ENCODE measurements at places on chromosomes 5 and 9.

GRCh38 chr5:178832618-178833201 is 27.0 kb upstream of the ZNF354B start:
- DNase-seq = no peak

DNA sequence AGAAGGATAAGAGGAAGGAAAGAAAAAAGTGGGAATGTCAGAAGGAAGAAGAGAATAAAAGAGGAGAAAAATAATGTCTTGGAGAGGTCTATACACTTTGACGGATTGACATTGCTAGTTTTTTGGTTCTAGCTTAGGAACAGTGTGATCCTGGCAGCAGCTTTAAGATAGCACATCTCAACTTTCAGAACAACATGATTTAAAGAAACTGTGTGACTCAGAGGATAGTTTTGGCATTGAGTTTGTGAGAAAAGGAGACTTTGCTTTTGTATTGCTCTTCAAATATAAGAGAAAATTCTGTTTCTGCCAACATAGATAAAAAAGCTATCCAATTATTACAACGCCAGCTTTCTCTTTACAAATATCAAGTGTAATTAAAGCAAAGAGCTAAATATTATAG is 260.7 kb upstream of the ARRDC3 start:
- DNase-seq = no peak

DNA sequence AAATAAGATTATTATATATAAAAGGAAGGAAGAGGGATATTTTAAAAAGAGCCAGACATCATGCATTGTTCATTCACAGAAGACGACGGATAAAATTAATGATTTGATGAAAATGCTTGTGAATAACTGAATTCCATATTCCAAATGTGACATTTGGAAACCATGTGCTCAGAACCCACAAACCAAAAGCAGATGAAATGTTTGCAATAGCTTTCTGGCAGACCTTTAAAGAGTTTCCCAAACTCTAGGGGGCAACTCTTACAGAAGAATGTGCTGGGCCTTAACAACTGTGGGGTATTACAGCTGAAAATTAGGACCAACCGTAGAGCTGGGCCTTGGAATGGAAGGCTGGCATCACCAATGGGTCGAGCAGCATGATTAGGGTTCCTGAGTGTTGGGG is 471.0 kb downstream of the EFNA5 start:
- DNase-seq = no peak

- DNase-seq = peak; percentile 76
These were observed 27.8 kb downstream of the NFIL3 start for GRCh38 chr9:91395553-91396471.

- DNase-seq = no peak
These were observed 4.7 kb downstream of the KLF9 start for GRCh38 chr9:70409800-70410199.

GRCh38 chr9:13648676-13649075 is 369.2 kb upstream of the MPDZ start:
- no peak for DNase-seq

DNA sequence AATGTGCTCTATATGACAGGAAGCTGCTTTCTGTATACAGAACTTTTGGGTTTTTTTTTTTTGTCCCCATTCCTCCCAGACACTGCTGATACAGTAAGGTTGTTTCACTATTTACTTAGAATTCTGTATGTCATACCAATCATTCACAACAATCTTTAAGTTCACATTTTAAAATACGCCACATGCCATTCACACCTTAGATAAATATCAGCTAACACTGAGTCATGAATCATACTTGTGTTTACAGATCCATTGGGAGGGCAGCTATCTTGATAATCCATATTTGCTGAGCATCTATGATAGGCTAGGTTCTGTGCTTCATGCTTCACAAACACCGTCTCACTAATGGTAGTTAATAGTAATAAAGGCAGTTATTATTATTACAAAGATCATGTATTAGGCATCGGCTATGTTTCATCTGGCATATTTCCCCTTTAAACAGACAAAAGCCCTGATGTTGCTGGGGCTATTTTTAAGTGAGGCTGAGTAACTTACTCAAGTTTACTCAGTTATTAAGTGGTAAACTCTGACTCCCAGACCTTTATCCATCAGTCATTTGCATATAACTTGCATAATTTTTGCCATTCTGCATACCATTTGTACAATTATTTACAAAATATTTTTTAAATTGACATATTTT is 152.2 kb upstream of the HMHB1 start:
- DNase-seq = no peak

DNA sequence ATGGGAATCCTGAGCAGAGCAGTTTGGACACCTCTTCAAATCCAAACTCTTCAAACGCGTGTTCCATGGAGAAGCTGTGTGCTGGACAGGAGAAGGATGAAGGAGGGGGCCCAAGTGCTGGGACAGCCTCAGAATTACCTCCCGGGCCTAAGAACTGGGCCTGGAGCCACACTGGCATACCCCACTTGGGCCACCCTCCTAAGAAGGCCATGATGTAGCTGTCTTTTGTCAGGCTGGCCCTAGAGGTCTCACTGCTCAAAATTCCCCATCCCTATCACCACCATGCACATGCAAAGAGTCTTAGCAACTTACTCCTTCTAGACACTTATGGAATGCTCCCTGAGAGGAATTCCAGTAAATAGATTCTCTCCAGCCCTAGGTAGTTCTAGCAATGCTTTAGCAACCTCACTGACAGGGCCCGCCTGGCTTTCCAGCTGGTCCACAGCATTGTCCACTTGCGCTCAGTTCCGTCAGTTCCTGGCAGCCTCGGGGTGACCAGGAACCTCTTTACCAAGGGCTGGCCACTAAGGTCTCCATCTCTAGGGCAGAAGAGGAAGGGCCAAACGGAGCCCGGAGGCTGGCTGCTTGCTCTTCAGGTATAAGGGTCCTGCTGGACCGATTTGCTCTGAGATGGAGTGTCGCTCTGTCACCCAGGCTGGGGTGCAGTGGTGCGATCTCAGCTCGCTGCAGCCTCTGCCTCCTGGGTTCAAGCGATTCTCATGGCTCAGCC is 75.3 kb downstream of the RGS3 start:
- DNase-seq = no peak

DNA sequence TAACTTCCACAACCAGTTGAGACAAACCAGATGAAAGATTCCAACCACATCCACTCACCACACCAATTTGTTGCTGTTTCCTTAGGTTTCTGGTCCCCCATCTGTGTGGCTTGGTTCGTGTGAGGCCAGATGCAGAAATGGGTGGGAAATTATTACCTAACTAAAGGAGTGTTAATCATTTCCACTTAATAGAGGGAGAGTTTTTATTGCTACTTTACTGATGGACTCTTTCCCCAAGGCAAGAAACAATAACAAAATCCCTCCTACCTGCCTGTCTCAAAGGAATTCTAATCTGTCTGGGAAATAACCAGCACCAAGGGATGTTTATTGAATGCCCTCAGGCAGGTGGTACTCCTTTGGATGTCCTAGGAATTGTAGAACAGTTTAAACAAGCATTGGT is 76.3 kb downstream of the TMEM167A start:
- DNase-seq = no peak

DNA sequence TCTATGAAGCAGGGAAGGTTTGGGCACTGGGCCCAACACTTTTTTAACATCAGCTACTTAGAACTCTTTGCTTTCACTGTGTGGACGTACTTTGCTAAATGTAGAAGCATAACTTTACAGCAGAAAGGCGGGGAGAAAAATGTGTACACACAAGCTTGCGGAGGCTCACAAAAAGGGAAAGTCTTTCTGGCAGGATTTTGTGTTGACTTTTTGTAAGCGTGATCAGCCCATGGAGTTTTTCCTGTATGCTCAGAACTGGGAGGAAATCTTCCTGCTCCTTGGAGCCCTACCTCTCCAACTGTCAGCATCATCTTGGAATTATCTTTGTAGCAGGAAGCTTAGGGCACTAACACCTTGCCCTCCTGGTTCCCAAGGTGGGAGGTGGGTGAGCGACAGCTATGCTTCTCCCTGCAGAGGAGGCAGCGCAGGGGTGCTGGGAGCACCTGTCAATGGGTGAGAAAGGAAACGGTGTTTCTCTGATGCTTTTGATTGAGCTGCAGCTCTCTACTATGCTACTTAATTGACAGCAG is 321.9 kb downstream of the GADD45G start:
- no peak for DNase-seq

DNA sequence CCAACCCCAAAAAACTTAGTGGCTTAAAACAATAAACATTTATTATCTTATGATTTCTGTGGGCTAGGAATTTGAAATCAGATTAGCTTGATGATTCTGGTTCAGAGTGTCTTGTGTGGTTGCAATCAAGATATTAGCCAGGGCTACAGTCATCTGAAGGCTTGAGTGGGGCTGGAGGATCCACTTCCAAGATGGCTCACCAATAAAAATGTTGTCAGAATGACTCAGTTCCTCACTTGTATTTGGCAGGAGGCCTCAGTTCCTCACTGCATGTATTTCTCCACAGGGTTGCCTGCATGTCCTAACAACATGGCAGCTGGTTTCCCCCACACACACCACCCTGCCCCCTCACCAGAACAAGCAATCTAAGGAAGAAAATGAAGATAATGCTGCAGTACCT is 98.2 kb upstream of the NIPBL start:
- no peak for DNase-seq

DNA sequence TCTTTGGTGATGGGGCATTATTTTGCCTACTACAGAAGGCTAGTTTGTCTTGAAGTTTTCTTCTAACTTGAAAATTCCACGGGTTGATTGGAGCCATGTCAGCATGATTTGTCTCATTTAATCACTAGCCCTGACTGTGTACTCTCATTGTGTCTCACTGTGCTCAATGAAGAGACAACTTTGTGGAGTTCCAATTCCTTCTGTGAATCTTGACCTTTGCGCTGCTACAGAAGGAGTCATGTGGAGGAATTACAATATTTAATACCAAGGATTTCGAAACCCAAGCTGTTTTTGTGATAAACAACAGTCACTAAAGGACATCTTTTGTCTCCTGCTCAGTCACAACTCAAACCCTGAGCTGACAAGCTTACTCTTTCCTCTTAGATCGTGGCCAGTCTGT is 98.6 kb upstream of the ACTBL2 start:
- no peak for DNase-seq

DNA sequence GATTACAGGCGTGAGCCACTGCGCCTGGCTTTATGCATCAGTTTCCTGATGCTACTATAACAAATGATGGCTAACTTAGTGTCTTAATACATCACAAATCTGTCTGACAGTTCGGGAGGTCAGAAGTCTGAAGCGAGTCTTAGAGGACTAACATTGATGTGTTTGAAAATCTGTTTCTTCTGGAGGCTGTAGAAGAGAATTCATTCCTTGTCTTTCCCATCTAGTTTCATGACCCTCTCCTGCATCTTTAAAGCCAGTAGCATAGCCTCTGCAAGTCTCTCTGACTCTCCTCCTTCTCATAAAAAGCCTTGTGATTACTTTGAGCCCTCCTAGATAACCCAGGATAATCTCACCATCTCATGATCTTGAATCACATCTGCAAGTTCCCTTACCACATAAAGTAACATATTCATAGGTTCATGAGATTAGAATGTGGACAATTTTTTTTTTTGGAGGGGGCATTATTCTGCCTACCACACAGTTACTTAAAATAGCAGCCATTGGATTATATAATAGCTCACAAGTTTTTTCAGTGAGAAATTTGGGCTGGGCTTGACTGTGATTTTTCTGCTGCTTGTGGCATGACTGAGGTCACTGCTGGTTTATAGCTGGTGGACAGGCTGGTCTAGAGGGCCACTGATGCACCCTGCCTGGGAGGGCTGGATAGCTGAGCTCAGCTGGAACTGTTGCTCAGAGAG is 134.8 kb downstream of the FBXL7 start:
- DNase-seq = peak; percentile 30

DNA sequence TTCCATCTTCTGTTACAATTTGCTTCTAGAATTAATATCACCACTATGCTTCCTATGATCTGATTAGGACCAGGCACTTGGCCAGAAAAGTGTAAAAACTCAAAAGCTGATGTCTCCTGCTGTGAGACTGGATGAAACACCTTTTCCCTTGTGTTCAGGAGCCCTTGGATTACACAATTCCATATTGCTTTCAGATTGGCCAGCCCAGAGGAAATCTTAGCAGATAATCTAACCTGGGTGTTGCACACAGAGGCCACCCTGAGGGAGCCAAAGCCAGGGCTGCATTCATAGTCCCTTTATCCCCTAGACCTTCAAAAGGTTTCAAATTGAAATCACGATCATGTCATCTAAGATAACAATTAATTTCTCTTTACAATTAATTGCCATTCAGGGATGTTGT is 94.1 kb upstream of the SELENOP start:
- DNase-seq = no peak

- no peak for DNase-seq
These were observed 472.8 kb downstream of the CCDC171 start for GRCh38 chr9:16025627-16026026.

DNA sequence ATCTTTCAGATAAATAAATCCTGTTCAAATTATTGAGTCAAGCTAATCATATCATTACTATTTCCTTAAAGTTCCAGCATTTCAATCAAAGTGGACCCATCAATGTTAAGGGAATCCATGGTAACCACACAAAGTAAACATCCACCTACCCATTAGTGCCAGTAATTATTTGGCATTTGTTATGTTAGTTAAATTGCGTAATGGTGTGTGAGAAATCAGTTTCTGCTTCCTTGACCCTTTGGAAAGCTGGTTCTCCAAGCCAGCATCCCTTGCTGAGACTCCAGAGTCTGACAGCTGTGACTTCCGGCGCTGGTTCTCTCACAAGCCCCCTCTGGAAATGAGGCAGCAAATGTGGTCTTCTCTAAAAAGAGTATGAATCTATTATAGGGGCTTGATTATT is 308.6 kb upstream of the EFNA5 start:
- no peak for DNase-seq

DNA sequence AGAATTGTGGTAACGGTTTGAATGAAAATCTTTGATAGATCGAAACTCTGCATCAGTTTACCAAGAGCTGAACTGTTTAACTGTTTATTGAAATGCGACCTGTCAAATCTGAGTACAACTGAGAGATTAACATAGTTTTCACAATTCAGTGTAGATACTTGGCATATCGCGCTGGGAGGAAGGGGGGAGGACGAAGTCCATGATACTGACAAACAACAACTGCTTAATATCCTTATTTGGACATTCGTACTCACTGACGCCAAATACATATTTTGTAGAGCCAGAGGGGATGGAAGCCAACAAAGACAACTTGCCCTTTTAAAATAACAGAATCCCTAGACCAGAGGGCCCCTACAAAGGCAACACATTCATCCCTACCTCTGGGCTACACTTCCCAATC is 93.2 kb downstream of the GLIS3 start:
- no peak for DNase-seq

DNA sequence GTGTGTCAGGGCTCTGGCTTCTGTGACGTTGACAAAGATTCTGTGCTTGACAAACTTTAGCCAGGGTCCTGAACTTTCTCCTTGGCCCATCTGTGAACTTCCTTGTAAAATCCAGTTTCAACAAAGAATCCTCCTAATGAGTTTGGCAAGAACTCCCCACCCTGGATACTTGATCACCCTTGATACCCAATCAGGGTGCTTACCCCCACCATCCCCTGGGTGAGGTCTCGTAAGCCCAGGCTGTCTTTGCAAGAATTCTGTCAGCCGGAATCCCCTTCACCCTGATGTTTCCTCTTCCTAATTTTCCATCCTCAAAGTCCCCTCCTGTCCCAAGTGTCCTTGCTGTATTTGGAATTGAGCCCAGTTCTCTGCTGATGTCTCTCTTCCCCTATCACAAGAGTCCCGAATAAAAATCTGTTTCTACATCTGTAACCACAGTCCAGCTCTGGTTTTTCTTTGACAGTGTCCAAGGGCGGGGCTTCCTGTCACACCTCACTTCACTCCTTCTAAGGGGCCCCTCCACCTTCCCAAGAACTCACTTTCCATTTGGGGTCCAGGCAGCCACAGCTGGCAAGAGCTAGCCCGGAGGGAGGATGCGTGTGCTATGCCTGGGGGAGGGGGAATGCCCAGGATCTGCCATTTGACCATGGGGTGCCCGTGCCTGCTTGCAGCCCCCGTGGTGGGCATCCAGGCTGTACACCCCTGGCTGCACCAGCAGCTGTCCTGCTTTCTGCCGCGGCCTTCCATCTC is 2.7 kb upstream of the CARD19 start:
- DNase-seq = no peak
